ENCODE measurements at places on chromosomes 2 and 18. TPM values are rescaled to one million over a fixed set of nuclear protein-coding genes. Genes with fewer than 3 reads are reported as not detected.

- DNase-seq = no peak
Measured at GRCh38 chr2:144713410-144713809, 193.5 kb upstream of the ZEB2 start.

DNA sequence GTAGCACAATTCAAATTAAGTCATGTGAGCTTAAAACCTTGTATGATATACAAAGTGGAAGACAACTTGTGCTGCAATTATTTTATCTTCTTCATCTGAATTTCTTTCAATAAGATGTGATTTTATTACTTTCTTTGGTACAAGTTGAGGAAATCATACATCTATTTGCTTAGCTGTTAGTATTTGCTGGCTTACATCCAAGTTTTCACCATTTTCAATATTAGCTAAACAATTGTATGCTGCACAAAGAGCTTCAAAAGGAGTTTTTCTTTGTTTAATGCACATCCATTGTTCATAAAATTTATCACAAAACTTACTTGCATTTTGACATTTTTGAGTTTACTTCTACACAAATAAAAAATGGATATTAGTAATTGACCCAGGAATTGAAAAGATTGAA, 40.9 kb downstream of the SCN9A start:
- no peak for DNase-seq

GRCh38 chr2:220499225-220499624, 871.8 kb downstream of the SLC4A3 start:
- DNase-seq = no peak

GRCh38 chr18:59512025-59512755, 153.1 kb upstream of the LMAN1 start:
- DNase-seq = no peak

DNA sequence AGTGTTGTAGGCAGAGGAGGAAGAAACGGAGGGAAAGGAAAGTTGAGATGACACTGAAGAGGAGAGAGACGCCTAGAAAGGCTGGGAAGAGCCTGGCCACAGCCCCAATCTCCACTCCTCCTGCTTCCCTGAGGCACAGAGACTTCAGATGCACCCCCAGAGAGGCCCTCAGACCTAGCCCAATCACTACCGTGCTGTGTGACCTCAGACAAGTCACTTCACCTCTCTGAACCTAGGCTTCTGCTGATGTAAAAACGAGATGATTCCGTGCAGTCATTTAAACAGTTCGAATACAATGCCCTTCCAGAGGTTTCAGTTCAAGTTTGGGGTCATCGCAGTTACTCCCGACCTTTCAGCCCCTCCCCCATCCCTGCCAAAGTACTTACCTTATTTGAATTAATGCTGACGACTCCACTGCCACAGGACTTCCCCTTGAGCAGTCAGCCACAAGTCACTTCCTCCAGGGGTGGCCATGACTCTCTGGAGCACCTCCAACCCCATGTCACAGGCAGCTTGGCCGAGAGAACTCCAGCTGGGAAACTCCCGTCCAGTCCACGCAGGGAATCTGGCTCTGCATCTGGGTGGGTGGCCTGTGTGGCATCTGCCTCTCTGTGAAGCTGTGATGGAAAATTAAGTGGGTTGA, 105.2 kb upstream of the ID2 start:
- DNase-seq = peak; percentile 86

DNA sequence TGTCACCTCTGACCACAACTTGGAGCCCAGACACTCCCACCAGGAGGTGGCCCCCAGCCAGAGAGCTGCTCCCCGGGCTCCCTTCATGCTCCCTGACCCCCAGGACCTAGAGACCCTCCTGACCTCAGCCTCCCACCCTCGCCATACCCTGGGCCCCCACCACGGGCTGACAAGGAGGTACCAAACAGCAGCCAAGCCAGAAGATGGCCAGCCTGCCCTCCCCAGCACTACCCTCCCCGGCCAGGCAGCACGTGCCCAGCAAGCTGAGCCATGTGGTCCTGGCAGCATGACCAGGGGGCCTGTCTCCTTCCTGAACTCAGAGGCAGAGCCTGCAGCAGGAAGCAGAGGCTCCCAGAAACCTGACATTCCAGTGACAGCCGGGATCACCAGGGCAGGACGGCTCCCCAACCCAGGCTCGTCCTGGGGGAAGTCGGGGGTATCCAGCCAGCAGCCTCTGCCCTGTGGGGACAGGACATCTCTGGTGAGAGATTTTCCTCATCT, 69.4 kb upstream of the GPC1 start:
- no peak for DNase-seq

DNA sequence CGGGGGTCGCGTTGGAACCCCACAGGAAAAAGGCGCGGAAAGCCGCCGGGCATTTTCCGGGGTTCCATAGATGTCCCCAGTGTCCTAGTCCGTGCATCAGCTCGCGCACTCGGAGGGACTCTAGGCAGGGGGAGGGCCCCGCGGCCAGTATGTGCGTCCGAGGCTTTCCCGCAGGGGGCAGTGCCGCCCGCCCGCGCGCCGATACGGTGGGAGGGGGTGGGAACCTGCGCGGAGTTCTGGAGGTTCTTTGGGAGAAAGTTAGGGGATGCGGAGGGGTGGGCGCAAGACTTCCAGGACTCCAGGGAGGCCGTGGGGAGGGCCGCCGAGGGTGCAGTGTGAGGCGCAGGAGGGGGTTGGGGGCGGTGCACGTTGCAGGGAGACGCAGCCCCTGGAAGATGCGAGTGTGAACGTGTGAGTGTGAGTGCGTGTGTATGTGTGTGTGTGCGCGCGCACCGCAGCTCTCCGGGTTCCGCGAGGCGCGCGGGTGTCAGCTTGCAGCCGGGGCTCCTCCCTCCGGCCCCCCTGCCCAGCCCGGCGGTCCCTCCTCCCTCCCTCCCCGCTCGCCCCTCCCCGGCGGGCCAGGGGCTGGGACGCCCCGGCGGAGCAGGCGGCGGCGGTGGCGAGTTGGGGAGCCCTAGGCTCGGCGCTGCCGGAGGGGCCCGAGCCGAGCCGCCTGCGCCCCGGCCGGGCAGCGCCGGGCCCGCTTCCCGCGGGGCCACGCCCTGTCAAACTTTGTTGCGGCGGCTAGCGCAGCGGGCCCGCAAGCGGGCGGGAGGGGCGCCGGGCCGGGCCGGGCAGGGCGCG, at the start of gene TCF7L1:
Gene TCF7L1 (plus strand): TSS at position 559 of the 804 bp plus-strand sequence. CDS start 293 bp downstream, outside the sequence.
- DNase-seq = peak; percentile 85

GRCh38 chr2:68855550-68855949, 15.6 kb downstream of the BMP10 start:
- DNase-seq = no peak

GRCh38 chr2:181231886-181232621, 225.1 kb upstream of the ITGA4 start:
- DNase-seq = no peak

DNA sequence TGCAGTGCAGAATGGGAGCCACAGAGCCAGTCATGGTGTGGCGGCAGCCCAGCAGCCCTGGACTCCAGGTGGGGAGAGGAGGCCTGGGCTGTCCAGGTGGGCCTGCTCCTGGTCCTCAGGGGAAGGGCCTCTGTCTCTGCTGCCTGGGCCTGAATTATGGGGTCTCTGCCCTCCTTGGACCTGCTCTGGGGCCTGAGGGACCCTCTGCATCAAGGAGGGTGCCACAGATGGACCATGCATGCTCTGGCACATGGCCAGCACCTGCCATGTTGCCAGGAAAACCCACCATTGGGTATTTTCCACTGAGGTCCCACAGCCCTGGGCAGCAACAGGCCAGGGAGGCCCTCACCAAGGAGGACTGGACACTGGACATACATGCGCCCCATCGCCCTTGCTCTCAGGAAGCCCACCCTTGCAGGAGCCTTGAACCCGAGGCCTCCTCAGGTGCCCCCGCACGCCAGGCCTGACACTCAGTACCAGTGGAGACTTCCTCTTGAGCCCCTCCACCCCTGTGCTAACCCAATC, 107.1 kb downstream of the NDUFA10 start:
- DNase-seq = peak; percentile 71

- DNase-seq = no peak
Measured at GRCh38 chr18:69480460-69480859, 79.8 kb downstream of the DOK6 start.

- no peak for DNase-seq
Measured at GRCh38 chr2:64478502-64479230, 24.7 kb downstream of the LGALSL start.

DNA sequence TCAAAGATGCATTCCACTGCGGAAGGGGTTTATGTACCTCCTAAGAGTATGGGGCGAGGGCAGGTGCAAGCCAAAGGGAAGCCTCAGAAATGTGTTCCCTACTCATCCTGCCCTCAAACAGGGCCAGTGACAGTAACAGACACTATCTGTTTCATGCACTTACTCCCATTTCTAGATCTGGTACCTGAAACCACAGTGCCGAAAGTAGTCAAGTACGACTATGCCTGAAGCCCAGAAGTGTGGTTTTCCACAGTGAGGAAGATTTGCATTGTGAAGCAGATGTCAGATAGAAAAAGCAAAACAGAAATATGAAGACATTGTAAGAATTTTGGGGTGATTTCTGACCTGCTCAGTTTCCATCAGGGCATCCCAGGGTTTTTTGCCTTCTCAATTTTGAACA, 748.7 kb downstream of the RNF144A start:
- no peak for DNase-seq

DNA sequence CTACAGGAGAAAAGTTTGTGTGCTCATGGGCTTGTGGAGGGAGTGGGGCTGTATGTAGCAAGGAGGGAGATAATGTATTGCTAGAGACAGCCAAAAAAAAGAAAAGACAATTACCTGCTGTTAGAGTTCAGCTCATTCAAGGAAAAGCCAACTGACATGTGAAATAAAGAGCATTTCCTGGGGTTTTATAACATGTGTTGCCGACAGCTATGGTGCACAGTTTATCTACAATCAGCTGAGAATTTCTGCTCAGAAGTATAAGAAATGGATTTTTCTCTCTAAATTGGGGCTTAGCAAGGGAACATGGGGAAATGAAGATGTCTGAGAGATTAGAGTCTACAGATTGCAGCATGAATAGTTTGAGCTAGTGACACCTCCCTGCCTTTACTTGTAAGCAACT, 674.1 kb downstream of the SUCLG1 start:
- no peak for DNase-seq

GRCh38 chr18:60209042-60209441, 163.5 kb downstream of the MC4R start:
- no peak for DNase-seq

GRCh38 chr2:221779614-221780067, 207.5 kb upstream of the EPHA4 start:
- no peak for DNase-seq

Gene SPDYA
- total RNA-seq = 0.92 TPM

Gene MGAT4A
- total RNA-seq = 16.3 TPM

Gene C1QL2
- not detected for total RNA-seq

Gene FAP
- 10.4 TPM for total RNA-seq

Gene TDRD15
- total RNA-seq = not detected

Gene GKN2
- total RNA-seq = not detected

Gene AAK1
- total RNA-seq = 124 TPM

Gene ARHGEF33
- 0.38 TPM for total RNA-seq

Gene RNF149
- 22.1 TPM for total RNA-seq

Gene RAPH1
- 20.6 TPM for total RNA-seq

Gene IL36RN
- total RNA-seq = not detected

Gene HOXD8
- total RNA-seq = 1.1 TPM
